ENCODE measurements at places on chromosomes 2 and 18.

- DNase-seq = peak; percentile 69
Observed at GRCh38 chr2:190468814-190469569, 60.8 kb downstream of the MFSD6 start.

DNA sequence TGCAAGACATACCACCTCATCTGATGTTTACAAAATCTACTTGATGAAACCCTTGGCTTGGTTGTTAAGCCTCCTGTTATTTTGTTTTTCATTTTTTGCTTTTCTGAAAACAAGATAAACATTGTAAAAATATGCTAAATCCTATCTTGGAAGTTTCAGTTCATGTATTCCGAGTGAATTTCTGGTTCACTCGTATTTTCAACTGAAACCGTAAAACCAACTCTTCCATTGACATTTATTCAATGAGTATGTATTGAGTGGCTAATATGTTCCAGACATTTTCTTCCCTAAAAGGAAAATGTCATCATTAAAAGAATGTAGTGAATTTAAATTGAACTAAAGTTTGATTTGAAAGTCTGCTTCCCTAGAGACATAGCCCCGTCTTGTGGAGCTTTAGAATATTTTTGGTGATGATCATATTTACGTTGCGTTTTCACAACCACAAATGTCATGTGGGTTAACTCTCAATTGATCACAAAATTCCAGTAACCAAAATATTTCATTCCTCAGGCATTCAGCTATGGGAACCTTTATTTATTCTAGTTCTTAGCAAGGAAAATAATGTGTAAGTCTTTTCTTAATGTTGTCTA, 204.2 kb downstream of the MBD2 start:
- no peak for DNase-seq

DNA sequence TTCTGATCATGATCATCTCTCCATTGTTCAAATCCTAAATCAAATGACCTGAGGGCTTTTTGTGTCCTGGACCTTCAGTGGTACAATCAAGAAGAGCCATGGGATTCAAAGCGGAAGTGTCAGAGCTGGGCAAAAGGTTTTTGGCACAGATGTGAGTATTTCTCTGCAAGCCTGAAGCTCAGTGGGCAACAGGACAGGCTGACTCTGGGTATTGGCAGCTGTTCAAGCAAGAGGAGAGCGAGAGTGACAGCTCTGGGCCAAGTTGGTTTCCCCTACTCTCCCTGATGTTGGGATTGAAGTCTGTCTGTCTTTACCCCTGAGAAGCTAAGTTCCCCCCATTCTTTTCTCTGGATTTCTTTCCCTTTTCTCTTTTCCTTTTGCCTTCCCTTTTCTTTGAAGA, 33.3 kb downstream of the DSEL start:
- no peak for DNase-seq

DNA sequence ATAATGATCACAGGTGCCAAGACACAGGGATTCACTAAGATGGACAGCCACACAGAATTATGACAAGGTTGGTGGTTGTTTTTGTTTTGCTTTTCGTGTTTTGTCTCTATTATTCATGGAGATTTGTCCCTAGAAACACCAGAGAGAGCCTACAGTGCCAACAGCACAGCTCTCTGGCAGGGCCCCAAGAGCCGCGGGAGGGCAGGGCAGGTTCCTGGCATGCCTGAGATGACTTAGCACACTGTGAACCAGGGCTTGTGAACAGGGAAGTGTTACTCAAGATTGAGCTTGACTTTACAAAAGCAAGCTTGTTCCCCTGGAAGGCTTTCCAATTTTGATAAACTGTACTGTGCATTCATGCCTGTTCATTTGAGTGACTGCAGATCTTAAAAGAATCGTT, 437.4 kb upstream of the SALL3 start:
- no peak for DNase-seq

GRCh38 chr2:48674933-48675332, 57.3 kb downstream of the GTF2A1L start:
- no peak for DNase-seq

Data from GM12865 (cell line).